ENCODE measurements at places on chromosomes 13 and 19. TPM values are rescaled to one million over a fixed set of nuclear protein-coding genes. Genes with fewer than 3 reads are reported as not detected.

Gene PABPC3
- total RNA-seq = 0.60 TPM

Gene SOHLH2
- not detected for total RNA-seq

- DNase-seq = no peak
- no peak overlapping the region for H3K4me3 ChIP-seq
- no peaks in the 10 kb centered on the region for H3K27me3 ChIP-seq
- H3K36me3 ChIP-seq = no peaks in the 10 kb centered on the region
- H3K27ac ChIP-seq = no peak overlapping the region
These were observed 1516.4 kb downstream of the EFNB2 start for GRCh38 chr13:105019073-105019472.

DNA sequence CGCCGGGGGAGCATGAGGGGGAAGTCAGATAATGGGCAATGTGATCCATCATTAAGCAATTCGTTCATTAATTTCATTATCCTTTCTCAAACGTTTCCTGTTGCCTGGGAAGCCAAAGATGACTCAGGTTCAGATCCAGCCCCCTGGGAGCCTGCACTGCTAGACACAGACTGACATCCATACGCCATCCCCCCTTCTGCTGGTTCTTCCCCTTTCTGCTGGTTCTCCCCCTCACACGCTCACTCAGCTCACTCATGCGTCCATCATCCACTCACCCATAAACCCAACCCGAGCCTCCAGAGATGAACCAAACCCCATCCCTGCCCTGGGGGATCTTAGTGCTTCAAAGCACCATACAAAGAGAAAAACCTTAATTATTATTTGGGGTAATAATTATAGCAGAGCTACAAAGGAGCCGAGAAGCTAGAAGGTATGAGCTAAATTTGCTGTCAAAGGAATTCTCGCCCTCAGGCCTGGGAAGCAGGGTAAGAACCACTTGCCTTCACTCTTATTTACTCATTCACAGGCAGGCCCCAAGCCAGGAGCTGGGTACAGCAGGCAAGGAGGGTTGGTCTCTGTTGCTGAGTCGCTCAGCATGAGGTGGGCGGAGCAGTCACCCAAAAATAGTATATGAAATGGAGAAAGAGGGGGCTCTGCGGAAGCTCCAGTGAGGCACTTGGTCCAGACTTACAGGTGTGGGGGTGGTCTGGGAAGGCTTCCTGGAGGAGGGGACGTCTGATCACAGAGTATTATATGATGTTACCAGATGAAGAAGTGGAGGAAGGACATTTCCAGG lies 7.0 kb upstream of the ZNF444 start:
- no peak overlapping the region for H3K27ac ChIP-seq
- no peaks in the 10 kb centered on the region for H3K4me1 ChIP-seq
- no peaks in the 10 kb centered on the region for H3K27me3 ChIP-seq
- no peak for DNase-seq
- no peaks in the 10 kb centered on the region for H3K36me3 ChIP-seq
- no peak overlapping the region for H3K4me3 ChIP-seq

- no peak for DNase-seq
- no peaks in the 10 kb centered on the region for H3K4me1 ChIP-seq
- no peak within 1 kb of the TSS for H3K27ac ChIP-seq
These were observed at the start of gene NLRP4 for GRCh38 chr19:55836340-55836739. TSS of gene NLRP4 (plus strand) at chr19:55836540. CDS start at chr19:55852081, 15,541 bp downstream.

Data from activated T-cell treated with anti-CD3 and anti-CD28 coated beads, Interleukin-2, amount 50 U/mL, for 72 hours (primary cell).